ENCODE measurements at places on chromosomes 5 and 9.

DNA sequence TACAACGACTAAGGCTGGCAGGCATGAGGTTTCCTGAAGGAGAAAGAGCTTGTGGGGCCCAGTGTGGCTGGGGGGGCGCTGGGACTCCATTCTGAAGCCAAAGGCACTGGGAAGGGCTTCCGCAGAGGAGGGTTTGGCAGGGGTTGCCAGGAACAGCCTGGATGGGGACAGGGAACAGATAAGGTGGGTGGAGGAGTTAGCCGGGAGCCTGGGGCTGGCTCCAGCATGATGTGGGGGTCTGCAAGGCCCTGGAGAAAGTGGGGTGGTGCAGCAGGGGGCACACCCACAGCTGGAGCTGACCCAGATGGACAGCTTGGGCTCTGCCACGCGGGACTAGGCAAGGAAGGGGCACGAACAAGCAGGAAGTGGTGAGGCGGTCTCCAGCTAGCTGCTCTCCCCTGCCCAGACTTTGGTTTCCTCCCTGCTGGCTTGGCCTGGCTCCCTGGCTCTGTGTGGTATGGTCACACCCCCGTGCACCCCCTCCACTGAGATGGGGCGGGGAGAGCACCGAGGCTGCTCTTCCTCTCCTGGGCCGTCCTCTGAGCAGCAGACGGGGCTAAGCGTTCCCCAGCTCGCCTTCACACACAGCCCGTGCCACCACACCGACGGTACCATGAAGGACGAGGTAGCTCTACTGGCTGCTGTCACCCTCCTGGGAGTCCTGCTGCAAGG is at the start of gene LTC4S:
TSS of gene LTC4S (plus strand) at position 519 of the 672 bp plus-strand sequence. CDS start at position 614, 95 bp downstream.
- DNase-seq: no peak

DNA sequence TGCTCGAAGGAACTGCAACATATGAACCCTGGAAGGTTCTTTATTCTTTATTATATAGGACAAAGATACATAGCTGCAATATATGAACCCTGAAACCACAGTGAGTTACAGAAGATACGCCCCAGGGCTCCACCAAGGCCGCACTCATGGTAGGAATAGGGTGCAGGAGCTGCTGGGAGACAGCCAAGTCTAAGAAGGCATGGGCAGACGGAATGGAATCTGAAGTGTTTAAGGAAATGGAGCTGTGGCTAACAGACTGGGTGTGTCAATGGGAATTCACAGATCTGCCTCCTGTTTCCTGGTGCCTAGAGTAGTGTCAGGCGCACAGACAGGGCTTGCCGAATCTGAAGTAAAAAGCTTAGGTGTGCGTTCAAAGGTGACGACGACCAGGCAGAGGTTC is 286.4 kb downstream of the DENND1A start:
- DNase-seq: no peak

DNA sequence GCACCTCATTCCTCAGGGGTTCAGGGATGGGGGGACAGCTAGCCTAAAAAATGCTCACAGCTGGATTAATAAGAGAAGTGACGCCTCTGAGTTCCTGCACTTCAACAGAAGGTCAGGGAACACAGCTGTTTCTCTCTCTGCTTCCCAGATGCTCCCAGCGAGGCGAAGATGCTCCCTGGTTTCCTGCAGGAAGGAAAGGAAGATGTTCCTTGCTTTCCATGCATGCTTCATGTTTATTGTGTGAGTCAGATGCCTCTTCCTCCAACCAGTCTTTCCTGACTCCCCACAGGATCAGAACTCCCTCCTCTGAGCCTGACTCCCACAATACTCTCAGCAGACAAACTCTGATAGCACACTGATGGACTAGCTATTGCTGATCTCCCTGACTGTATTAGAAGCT is 71.9 kb downstream of the MFAP3 start:
- DNase-seq: no peak

- no peak for DNase-seq
Measured at GRCh38 chr5:56185768-56186311, 47.3 kb downstream of the ANKRD55 start.

- no peak for DNase-seq
Measured at GRCh38 chr5:108900668-108901067, 153.0 kb downstream of the FER start.

- DNase-seq: no peak
Measured at GRCh38 chr5:59007460-59008063, 424.7 kb downstream of the RAB3C start.

DNA sequence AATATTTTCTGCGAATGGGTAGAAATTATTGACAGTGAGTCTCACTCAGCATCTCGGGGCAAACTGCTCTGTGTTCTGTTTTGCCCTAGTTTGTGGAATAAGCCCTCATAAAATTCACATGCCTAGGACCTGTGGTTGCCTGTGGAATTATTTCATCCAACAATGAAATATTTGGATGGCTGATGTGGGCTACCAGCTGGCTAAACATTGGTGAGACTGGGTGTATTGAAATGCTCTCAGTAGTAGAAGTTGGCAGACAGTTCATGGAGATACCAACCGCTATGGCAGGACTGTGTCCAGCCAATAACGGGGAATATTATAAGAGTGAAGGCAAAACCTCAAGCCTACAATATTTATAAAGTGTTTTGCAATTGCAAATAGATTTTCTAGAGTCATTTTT is 344.1 kb upstream of the RPS23 start:
- no peak for DNase-seq

DNA sequence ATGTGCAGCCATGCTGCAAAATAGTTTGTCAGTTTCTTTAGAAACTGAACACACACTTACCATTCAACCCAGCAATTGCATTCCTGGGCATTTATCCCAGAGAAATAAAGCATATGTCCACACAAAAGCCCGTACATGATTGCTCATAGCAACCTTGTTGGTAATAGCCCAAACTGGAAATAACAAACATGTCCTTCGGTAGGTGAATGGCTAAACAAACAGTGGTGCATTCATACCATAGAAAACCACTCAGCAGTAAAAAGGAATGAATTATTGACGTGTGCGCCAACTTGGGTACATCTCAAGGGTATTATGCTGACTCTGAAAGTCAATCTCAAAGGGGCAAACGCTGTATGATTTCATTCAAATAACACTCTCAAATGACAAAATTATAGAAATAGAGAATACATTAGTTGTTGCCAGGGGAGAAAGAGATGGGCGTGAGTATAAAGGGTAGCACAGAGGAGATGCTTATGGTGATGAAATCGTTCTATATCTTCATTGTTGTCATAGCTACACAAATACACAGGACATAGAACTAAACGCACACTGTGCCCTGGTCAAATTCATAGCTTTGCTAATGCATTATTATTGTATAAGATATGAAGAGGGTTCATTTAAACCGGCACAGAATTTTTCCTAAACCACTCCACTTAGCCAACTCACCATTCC is 58.2 kb downstream of the DRD1 start:
- DNase-seq: no peak

DNA sequence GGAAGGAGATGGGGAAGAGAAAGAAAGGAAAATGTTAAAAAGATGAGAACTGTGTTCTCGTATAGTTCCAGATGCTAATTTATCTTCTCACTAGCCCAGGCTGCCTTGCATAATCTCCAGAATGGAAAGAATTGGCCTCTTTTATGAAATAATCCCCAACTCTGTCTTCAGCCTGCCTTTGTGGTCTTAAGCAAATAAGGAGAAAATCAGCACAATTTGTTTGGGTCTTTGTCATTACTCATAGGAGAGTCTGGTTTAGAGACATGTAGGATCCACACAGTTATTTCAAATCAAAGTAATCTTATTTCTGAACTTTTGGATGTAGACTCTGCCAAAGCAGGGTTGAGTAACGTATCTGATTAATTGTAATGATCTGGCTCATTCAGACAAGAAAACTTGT is 50.7 kb upstream of the CAMK4 start:
- DNase-seq: no peak

GRCh38 chr5:158273035-158273434 is 414.1 kb upstream of the CLINT1 start:
- no peak for DNase-seq

DNA sequence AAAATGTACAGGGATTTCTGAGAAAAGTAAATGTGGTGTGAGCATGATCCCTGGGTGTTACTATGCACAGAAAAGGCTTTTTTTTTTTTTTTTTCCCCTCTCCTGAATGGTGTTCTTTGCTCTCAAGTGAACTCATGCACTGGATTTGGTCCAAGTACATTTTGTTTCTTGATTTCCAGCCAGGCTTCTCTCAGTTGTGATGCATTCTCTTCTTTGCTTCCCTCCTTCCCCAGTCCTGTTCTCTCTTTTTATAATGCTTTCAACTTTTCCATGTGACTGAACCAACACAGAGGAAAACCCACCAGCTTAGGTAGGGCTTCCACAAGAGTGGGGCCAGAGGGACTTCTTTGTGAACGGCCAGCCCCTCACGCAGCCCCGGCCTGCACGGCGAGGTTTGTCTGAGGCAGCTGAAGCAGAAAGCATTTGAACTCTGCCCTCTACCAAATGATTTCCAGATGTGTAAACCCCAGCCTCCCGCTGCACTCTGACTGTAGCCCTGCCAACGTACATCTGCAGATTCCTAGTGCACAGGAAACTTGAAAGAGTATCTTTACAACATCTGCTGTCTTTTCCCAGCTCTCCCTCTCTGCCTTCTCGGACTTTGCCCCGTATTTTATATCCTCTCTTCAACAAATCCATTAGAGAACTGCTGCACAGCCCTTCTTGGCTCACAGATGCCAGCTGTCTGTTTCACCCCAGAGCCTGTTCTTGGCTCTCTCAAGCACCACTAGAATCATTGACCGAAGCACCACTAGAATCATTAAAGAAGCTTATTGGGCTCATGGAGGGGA is 71.8 kb upstream of the CD180 start:
- peak; percentile 70 for DNase-seq

DNA sequence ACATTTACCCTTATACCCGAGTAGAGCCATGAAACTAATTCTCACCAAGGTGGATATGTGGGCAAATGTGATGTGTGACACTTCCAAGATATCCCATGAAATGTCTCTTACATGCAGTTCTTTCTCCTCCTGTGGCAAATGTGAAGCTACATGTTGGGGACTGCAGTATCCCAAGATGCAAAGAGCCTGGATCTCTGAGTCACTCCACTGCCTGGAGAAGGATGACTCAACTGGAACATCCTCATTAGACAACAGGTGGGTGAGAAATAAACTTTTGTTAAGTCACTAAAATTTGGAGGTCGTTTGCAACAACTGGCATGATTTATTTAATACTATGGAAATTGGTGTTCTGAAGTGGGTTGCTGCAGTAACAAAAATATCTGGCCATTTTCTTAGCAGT is 36.5 kb upstream of the TENT4A start:
- DNase-seq: no peak

GRCh38 chr5:63128761-63129160 is 550.1 kb downstream of the LRRC70 start:
- no peak for DNase-seq

DNA sequence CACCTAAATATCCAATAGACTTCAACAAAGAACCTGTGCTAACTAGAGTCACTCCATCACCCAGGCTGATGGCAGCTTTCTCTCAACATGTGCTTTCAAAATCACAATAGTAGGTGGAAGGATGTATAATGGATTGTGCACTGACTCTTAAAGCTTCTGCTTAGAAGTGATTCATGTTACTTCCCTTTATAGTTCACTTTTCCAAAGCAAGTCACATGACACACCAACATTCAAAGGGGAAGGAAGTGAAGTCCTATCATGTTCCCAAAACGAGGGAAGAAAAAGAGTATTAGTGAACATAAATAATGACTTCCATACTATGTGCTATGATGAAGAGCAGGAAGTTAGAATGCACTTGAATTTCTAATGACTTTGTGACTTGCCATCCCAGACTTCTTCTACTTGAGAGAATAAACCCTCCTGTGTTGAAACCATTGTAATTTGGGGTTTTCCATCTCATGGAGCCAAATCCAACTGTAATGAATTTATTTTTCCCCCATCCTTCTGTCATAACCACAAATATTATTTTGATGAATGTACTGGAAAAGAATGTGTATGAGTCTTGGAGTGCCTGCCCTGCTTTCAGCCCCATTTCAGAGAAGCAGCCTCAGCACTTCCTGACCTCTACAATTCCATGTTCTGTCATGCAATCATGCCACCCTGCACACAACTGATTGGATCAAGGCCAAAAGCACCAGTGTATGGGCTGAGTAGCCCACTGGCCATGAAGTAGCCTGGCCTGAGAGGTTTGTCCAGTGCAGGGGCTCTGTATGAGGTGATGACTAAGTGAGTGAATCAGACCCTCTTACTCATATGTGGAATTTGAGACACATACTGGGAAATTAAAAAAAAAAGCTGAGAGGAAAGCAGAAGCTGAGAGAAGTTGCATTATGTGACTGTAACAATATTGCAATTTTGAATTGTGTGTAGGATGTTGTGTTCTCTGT is 525.9 kb upstream of the CLINT1 start:
- no peak for DNase-seq

DNA sequence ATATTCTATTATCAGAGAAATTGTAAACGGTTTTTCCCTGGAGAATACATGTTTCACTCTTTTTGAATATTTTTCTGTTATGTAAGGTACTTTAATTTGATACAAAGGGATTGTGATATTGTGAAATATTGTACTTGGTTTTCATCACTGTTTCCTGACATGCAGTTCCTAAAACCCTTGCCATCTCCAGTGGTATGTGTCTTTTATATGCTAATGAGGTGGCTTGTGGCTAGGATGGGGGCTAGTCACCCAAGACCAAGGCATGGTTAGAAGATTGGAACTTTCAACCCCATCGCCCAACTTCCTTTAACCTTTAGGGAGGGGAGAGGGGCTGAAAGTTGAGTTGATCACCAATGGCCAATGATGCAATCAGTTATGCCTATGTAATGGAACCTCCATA is 160.6 kb downstream of the TAF11L14 start:
- DNase-seq: no peak

- DNase-seq: no peak
Measured at GRCh38 chr9:132082188-132082587, 2.5 kb upstream of the MED27 start.

GRCh38 chr9:121735793-121736770 is 84.6 kb downstream of the DAB2IP start:
- no peak for DNase-seq

- DNase-seq: no peak
Measured at GRCh38 chr5:39469777-39470415, 45.1 kb upstream of the DAB2 start.

Data from RPMI8226 (cell line).